ENCODE measurements at places on chromosomes 11 and 22.

DNA sequence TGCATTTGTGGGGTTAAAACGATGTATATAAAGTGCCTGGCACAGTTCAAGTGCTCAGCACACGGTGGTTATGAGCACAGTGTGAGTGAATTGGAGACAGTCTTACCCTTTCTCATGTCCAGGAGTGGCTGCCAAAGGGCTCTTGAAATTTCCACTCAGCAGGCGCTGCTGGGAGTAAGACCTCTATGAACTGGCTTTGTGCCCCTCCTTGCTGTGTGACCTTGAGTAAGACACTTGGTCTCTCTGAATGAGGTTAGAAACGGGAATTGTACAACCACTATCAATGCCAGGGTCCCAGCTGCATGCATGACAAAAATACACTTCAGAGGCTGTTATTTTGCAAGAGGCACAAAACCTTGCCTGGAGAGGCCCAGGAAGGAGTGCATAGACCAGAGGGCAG, 86.6 kb downstream of the TSPAN18 start:
- no peak for DNase-seq

DNA sequence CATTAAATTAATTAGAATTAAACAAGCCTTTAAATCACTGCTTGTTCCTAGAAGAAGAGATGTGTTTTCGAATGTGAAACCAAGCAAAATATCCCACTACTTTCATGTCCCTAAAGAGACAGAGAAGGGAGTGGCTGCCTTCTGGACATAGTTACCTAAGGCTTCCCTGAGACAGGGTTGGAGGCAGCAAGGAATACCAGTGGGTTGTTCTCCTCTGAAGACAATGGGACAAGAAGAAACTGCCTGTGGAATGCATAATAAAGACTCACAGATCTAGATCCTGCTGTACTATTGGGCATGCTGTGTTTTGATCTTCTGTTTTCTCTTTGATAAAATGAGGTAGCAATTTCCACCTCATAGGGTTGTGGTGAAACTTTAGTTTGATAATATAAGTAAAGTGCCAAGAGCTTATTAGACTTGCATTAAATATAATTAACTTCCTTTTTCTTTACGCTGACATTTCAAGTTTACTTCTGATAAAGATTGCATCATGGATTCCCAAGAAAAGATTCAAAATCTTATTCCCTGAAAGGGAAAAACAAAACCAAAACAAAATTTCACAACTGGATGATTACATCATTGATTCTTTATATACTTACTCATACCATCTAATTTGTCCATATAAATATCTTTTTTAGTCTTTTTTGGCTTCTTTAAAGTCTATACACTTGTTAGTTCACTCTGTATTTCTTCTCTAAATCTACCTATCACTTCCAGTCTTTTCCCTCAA, 621.3 kb downstream of the ETS1 start:
- DNase-seq, result no peak

GRCh38 chr11:70080763-70081162, 2.6 kb downstream of the ANO1 start:
- no peak for DNase-seq

DNA sequence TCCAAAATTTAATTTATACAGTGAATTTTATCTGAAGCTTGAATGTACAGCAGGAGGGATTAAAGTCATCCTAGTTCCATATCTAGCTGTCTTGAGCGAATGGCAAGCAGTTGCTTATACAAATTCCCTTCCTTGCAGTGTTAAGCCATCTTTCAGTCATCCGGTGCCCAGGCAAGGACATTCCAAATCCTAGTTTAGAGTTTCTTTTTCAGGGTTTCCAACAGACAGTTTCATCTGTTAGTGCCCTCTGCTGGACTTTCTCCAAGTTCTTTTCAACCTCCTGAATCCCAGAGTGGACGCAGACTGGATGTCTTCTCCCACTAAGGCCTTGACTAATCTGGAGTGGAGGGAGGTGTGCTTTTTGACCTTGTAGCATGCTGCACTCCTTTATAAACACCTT, 45.4 kb downstream of the GRAMD1B start:
- DNase-seq, result peak; percentile 68

- no peak for DNase-seq
Measured at GRCh38 chr22:30447656-30448055, 22.1 kb downstream of the MTFP1 start.

- DNase-seq, result no peak
Measured at GRCh38 chr11:18270102-18270501, 4.0 kb downstream of the SAA1 start.

DNA sequence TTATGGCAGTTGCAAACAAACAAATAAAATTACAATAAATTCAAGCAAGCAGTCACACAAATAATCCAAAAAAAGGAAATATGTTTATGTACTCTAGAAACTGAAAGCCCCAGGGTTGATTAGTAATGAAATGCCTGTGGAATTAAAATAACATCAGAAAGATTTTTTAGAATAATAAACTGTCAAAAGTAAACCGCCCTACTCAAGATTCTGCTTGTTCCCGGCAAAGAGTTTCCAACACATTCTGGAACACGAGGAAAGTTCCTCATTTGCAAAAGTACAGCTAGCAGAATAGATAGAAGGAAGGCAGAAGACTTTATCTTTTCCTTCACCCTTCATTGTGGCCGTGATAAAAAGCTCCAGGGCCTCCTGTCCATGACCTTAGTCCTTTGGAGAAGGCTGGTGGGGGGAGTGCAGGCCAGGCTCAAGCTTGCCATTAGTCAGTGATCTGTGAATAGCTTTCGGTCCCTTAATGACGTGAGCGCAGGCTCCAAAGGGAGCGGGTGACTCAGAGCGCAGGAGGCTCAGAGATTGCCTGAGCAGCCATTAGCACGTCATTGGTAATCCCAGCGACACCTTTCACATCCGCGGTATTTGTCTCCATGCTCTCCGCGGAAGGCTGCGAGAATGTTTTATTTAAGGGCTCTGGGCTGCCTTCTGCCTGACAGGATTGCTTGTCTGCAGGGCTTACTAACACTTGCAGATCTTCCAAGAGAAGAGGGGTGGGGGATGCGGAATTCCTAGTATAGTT, 458.3 kb downstream of the METTL15 start:
- DNase-seq, result no peak

GRCh38 chr11:79634905-79635304, 194.1 kb upstream of the TENM4 start:
- no peak for DNase-seq

DNA sequence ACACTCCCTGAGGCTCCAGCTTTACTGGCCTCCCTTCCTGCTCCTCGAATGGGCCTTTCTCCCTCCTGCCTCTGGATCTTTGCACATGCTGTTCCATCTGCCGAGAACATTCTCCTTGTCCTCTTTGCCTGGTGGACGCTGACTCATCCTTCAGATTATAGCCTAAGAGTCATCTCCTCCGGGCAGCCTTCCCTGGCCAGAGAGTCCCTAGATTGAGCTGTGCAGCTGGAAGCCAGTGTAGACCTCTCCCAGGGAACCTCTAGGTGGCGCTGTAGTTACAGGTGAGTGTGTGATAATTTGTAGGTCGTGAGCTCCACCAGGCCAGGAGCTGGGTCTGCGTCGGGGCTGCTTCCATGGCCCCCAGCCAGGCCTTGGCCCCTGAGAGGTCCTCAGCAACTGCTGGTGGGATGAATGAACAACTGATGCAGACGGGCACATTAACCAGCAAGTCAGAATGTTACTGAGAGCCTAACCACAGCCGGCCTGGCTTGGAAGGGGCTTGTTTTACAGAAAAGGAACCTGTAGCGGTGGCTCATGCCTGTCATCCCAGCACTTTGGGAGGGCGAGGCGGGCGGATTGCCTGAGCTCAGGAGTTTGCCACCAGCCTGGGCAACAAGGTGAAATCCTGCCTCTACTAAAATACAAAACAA, 8.7 kb downstream of the PNPLA5 start:
- peak; percentile 63 for DNase-seq

DNA sequence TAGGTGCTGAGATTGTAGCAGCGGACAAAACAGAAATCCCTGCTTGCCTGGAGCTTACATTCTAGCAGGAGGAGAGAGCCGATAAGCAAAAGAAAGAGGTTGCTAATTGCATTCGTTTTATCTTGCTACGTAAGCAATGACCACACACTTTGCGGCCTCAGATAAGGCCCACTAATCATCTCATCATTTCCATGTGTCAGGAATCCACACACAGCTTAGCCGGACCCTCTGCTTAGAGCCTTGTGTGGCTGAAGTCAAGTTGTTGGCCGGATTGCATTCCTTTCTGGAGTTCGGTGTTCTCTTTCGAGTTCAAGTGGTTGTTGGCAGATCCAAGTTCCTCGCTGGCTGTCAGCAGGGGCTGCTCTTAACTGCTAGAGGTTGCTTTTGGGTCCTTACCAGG, 101.6 kb downstream of the CHST1 start:
- no peak for DNase-seq

- no peak for DNase-seq
Measured at GRCh38 chr11:69683764-69684333, 8.7 kb upstream of the LTO1 start.

- no peak for DNase-seq
Measured at GRCh38 chr22:20197407-20198030, 46.7 kb upstream of the CCDC188 start.

- no peak for DNase-seq
Measured at GRCh38 chr11:108793138-108793537, 128.3 kb downstream of the DDX10 start.

DNA sequence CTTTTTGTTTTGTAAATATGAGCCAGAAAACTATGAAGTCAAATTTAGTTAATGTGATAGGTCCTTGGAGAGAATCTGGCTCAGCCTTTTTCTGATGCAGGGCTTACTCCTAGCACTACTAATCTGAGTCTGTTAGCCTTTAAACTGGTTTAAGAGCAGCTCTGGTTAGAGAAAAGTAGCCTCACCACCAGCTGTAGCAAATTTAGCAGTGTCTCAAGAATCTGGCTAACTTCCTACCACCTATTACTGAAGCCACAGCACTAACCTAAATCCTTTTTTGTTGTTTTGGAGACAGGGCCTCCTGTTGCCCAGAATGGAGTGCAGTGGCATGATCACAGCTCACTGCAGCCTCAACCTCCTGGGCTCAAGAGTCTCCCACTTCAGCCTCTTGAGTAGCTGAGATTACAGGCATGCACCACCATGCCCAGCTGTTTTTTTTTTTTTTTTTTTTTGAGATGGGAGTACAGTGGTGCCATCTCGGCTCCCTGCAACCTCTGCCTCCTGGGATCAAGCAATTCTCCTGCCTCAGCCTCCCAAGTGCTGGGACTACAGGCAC, 13.9 kb downstream of the RBM4B start:
- no peak for DNase-seq

- no peak for DNase-seq
Measured at GRCh38 chr22:47690166-47690565, 927.7 kb downstream of the TBC1D22A start.

DNA sequence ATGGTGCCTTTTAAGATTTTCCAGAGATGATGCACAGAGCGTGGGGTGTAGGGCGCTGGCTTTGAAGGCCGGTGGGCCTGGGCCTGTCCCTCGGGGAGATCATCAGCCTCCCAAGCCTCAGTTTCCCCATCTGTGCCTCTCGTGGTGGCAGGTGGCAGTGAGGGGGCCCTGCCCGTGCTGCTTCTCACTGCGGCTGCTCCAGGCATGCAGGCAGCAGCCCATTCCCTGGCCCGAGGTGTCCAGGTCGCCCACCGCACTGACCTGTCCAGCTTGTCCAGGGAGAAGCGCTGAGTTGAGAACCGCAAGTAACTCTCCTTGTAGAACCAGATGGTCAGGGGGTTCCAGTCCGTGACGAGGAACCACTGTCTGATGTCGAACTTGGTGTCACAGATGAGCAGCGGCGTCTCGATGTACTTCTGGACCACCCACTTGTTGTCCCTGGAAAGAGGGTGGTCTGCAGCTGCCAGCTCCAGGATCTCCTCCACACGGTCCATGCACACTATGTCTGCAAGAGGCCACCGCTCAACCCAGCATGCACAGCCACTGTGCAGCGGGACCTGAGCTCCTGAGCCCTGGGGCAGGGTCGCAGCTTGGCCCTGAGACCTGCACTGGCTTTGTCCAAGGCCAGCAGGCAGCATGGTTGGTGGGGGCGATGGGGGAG, 20.5 kb upstream of the IL17REL start:
- no peak for DNase-seq

- no peak for DNase-seq
Measured at GRCh38 chr11:3817181-3817800, 8.9 kb downstream of the PGAP2 start.

DNA sequence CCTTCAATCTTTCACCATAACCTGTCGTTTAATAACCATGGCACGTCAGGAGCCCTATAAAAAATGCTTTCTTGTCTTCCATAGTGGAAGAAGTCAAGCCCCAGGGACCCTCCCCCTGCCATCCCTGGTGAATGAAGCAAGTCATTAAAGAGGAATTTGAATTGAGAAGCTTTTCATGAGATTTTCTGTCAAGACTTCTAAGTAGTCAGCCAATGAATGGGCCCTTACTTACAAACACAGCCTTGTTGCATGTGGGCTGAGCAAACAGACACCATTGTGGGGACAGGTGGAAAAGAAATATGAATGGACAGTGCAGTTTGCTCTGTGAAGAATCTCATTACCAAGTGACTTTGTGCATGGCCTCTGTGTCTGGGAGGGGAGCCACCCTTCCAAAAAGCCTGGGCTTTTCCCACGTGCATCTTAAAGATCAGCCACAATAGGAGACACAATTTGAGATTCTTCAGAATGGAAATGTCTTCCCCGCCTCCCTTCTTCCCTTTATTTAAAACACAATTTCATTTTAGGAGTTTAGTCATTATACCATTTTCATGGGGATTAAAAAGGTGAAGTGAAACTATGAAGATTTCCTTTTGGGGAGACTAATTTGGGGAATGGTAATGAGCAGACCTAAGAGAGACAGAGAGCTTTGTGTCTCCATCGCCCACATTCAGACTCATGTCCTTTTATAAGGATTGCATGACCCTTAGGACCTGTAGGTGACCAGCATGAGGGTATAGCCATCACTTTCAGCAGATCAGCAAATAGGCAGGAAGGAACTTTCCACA, 152.0 kb downstream of the LRRC4C start:
- no peak for DNase-seq

DNA sequence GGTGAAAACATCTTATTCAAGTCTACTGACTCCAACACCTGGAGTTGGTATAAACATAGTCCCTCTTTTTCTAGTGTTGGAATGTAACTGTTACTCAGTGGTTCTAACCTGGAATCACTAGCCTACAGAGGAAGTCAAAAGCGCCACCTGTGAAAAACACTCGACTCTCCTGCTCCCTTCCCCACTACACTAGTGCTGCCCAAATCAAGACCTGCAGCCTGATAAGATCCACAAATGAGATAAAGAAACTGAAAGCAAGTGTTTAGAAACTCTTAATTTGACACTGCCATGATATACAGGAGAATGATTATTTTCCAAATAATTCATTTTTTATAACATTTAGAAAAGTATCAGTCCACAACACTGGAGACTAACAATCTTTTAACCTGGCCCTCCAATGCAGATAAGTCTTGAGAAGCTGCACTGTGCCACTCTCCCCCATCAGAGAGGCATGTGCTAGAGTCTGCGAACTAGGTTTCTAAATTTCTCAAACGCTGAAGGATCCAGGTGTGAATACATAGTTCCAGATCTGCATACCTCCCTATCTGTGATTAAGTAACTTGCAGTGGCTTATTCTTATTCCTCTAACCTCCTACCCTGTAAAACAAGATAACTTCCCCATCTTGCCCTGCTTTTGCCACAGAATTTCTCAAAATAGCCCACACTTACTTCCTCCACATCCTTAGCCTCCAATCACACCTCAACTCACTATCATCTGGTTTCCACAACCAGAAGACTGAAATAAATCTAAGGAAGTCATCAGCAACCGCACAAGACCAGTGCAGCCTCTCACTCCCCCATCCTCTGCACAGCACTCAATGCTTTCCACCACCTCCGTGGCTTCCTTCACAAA, 88.1 kb downstream of the RRAS2 start:
- no peak for DNase-seq

Data from NCI-H1105 treated with DMSO at 0.1 percent for 48 hours (cell line).